ENCODE measurements at places on chromosomes 4 and X. TPM values are rescaled to one million over a fixed set of nuclear protein-coding genes. Genes with fewer than 3 reads are reported as not detected.

Gene TEX13B
- total RNA-seq: not detected

Gene ERCC6L
- total RNA-seq: 10.5 TPM

DNA sequence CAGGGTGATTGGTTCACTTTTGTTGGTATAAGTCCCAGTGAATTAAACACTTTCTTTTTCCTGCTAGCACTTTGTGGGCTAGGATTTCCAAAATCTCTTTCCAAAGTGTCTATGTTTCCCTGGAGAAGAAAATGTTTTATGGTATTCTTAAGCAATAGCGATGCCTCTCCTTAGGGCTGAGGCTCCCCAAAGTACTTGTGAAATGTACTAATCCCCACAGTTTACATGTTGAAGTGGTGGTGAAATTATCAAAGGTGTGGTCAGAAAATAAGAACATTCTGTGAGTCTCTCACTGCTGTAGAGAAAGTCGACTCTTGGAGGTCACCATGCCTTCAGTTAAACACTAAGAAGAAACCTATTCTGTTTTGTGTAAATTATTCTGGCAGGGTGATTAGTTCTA lies 51.5 kb upstream of the AMELX start:
- no peak for DNase-seq

DNA sequence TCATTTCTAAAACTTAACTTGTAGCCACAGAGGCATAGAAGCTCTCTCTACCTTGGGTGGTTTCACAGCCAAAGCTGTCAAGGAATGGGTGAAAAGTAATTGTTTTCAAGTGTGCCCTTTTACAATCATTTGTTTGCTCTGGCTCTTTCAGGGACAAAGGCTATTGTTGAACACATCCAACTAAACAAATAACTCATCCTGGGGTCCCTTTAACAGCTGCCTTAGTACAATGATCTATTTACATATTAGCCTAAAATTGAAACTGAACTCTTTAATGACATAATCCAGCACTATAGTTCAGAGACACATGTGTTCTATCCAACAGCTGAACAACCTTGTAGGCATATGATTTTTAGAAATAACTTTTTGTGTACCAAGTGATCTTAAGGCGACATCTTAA lies 3.7 kb downstream of the HHIP start:
- no peak for DNase-seq

DNA sequence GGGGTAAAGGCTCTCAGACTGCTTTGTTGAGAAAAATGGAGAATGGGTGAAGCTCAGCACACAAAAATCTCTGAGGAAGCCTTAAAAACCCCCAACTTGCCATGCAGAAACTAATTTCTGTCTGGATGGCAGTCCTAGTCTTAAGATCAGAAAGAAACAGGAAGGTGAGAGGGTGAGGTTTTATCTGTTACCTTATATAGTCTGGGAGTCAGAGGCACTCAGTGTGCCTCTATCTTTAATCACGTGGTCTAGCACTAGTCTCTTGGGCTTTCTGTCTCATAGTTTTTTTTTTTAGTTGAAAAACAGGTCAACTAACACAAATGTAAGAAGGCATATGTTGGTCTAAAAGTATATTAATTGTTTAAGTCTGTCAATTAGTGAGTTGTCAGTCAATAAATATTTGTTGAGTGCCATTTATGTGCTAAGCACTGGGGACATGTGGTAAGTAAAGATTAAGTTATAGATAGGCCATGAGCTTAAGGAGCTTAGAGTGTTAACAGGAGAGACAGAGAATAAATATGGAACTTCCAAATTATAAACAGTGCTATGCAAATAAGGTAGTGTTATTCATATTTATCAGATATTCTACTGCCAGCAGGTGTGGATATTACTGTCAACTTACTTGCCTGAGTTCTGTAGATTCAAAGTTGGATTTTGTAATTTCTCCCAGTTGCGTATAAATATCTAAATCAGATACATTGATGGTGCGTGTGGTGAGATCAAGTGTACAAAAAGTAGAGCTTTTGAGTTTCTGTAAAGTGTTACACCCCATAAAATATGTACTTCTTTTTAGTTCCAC lies 7.0 kb downstream of the CYBB start:
- no peak for DNase-seq

GRCh38 chr4:162443510-162443909 lies 279.7 kb upstream of the FSTL5 start:
- no peak for DNase-seq

GRCh38 chrX:24148535-24149350 lies 786 bp upstream of the ZFX start:
- peak; percentile 28 for DNase-seq

- no peak for DNase-seq
Observed at GRCh38 chr4:88709989-88710388, 12.4 kb upstream of the NAP1L5 start.

Data from activated CD4-positive, alpha-beta memory T cell treated with anti-CD3 and anti-CD28 coated beads for 36 hours (primary cell).